ENCODE measurements at places on chromosomes 13 and 19.
A peak's percentile ranks its signal among the peaks of the same experiment; 100 is the strongest.

DNA sequence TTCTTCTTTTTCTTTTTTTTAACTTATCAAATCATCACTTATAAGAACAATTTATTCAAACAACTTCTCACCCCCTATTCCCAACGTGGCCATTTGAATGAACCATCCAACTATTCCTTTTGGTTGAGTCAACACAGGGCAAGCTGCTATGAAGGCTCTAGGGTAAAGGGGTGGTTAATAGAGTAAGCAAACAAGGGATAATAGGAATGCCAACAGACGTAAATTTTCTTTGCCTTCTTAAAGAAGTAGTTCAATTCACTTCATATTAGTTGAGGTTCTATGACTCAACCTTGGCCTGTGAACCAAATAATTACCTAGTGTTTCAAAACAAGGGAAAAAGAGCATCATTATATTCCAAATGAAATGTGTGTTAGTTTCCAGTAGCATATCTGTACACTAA, 1383.8 kb upstream of the SLC10A2 start:
- DNase-seq, result no peak

DNA sequence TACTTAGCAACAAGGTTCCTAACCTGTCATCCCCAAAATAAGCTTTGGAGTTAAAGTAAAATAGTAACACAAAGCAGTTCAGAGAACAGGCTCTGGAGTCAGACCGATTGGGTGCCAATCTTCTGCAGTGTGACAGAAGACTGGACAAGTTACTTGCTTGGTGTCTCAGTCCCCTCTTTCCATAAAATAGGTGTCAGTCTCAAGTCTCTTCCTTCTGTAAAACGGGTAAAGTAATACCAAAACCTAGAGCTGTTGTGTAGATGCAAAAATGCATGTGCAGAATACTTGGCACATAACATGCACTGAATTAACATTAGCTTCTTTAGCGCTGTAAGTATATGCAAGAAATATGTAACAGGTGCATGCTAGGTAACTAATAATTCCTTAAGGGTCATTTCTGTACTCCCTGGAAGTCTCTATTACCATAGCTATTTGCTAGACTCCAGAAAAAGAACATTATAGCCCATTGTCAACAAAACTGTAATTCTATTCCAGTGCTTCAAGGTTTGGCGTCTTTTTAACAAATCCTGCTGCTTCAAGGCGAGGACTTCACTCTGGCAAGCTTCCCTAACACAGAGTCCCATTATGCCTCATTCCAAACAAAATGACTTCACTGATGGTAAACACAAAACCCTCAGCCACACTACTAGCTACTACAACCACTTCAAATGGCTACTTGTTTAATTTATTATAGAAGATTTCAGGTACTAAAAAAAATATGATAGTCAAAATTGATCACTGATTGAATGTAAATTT, 32.8 kb downstream of the ELF1 start:
- no peak for DNase-seq

DNA sequence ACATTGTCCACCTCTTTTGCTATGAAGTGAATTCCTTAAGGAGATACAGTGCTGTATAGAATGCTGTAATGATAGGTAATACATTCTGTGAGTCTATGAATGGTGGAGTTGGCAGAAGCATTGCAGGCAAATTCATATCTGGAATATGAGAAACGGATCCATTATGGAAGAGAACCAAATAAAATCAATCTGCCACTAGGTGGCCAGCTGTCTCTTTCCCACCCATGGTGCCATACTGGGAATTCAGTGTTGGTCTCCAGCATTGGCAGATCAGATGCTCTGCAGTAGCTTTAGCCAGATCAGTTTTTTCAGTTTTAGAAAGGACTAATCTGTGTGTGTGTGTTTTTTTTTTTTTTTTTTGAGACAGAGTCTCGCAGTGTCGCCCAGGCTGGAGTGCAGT, 27.6 kb downstream of the DNAJC3 start:
- DNase-seq, result no peak

DNA sequence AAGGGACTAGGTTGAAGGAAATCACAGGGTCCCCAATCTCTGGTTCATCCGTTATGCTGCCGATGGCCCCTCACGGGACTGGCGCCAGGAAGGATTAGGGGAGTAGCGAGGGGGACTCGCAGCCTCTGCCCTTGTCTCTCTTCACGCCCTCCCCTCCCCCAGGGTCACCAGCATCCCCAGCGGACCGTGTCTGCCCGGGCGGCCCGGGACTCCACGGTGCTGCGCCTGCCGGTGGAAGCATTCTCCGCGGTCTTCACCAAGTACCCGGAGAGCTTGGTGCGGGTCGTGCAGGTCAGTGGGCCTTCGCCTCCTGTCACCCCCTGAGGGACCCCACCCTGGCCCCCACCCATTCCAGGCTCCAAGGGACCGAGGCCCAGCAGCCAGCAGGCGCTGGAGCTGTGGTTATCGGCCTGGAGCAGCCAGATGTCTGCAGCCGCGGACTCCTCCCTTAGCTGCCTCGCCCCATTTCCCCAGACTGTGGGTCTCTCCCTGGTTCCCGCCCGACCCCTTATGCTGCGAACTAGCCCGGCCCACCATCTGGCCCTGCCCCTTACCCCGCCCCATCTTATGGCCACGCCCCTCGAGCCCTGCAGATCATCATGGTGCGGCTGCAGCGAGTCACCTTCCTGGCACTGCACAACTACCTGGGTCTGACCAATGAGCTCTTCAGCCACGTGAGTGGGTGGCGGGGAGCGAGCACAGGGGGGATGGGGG, 5.4 kb downstream of the PNPLA6 start:
- DNase-seq, result no peak

DNA sequence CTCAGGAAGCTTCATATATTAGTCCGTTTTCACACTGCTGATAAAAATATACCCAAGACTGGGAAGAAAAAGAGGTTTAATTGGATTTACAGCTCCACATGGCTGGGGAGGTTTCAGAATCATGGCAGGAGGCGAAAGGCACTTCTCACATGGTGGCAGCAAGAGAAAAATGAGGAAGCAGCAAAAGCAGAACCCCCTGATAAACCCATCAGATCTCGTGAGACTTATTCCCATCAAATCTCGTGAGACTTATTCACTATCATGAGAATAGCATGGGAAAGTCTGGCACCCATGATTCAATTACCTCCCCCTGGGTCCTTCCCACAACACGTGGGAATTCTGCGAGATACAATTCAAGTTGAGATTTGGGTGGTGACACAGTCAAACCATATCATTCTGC, 23.1 kb downstream of the FLT3 start:
- DNase-seq, result no peak

GRCh38 chr13:97122381-97122996, 99.6 kb upstream of the MBNL2 start:
- DNase-seq, result no peak

- DNase-seq, result no peak
These were observed 1.3 kb downstream of the B3GNT3 start for GRCh38 chr19:17796013-17796837.

DNA sequence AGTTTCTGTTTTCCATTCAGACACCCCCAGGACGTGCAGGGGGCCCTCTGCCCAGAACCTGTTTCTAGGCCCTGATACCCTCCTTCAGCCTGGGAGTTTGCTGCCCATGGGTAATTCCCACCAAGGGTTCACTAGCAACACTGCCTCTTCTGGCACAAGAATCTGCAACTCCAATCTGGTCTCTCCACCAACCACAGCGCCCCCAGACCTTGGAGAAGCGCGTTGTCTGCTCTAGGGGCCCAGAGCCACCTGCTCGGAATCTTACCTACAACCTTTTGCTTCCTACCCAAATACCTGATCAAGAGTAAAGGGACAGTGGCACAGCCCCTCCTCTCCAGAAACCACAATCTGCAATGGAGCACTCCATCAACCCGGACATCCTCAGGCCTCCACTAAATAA, 763 bp downstream of the ZNF180 start:
- no peak for DNase-seq

GRCh38 chr13:106515635-106516254, 19.7 kb downstream of the EFNB2 start:
- no peak for DNase-seq

GRCh38 chr19:4369888-4370260, 26.5 kb downstream of the MPND start:
- DNase-seq, result peak; percentile 75

- no peak for DNase-seq
These were observed 175.2 kb downstream of the LMO7 start for GRCh38 chr13:75811361-75811760.

DNA sequence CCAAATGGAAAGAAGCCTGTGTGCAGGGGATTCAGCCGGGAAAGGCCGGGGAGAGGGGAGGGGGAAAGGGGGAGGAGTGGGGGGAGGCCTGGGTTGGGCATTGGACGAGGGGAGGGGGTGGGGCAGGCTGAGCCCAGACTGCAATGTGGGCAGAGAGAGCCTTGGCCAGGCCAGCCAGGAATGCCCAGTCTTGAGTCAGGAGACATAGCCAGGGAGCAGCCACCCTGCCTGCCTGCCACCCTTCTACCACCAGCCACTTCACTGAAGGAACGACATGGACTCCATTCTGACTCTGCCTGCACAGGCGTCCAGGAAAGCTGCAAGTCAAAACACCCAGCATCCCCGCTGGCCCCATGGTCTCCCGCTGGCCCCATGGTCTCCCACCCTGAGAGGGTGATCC, 498 bp downstream of the PROZ start:
- no peak for DNase-seq

- DNase-seq, result no peak
These were observed 541 bp downstream of the ELF1 start for GRCh38 chr13:41018602-41018948.

DNA sequence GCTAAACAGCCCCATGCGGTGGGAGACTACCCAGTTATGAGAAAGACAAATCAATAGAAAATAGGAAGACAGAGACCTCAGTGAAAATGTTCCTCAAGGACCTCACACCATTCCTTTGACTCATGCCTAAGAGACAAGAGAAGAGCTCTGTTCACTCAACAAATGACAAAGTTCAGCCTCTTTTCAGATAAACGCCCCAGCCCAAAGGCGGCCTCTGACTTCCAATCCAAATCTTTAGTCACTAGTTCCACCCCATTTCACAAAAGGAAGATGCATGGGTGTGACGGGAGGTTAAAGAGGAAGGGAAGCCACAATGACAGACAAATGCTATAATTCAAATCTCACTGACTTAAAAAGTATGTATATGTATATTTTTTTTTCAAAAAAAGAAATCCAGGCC, 8.1 kb downstream of the CARS2 start:
- DNase-seq, result no peak

GRCh38 chr13:25166306-25166705, 5.8 kb downstream of the AMER2 start:
- DNase-seq, result peak; percentile 22

- no peak for DNase-seq
These were observed 381.4 kb downstream of the SLITRK6 start for GRCh38 chr13:85417807-85418206.

- DNase-seq, result no peak
These were observed 17.6 kb upstream of the WDR18 start for GRCh38 chr19:966485-967088.

DNA sequence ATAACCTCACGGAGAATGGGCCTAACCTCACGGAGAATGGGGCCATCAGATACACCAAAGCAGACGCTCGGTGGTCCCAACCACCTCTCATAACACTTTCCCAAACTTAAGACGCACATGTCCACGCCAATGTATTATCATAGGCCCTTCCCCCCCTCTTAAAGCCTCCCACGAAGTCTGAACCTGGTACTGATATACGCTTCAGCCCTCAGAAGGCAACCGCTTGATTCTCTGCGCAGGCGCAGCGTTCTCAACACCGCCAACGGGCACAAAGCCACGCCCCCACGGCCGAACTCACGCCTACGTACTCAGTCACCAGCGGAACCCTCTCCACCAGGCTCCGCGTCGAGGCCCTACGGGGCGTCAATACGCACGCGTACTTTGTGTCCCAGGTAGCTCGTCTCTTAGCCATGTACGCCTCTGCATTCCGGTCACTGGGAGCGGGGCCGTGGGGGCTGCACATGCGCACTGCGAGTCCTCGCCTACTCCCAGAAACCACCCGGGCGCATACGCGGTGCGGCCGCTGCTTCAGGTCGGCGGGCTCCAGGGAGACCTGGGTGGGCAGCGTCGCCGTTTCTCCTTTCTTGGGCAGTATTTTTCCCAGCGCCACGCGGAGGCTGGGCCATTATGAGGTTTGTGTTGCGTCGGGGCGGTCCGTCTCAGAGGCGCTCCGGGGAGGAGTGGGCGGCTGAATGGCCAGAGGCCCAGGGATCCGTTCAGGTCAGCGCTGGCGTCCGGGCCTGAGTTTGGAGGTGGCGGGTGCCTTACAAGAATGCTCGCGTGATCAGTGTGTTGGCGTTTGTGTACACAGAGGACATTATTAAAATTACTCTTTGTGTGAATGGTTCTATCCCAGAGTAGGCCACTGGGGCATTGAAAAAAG, 25.3 kb downstream of the ZNF582 start:
- peak; percentile 89 for DNase-seq

DNA sequence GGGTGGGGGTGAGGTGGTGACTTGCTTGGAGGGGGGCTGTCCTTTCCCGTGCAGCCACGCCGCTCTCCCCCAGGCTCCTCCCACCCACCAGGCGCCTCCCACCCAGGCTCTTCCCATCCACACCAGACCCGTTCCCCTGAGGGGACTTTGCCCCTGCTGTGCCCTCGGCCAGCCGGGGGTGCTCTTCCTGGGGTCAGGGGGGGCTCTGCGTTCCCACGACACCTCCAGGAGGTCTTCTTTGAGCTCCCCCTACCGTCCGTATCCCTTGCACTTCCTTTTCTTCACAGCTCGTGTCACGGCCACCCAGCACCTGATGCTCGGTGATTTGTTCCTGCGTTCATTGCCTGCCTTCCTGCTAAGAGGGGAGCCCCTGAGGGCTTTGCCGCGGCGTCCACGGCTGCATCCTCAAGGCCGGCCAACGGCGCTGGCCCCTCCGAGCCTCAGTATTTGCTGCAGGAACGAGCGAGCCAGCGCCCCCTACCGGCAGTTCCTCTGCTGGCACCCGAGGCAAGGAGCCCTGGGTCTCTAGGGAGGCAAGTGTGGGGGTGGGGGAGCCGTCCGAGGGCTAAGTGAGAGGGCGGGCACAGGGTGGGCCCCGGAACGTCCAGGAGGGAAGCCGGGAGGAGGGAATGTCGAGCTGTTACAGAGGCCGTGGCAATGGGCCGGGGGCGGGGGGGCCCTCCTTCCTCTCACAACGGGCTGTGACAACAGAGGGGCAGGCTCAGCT, 11.8 kb downstream of the LRRC4B start:
- DNase-seq, result peak; percentile 39

Measured in NCI-H524 (cell line).